ENCODE measurements at places on chromosomes 2 and 18.

DNA sequence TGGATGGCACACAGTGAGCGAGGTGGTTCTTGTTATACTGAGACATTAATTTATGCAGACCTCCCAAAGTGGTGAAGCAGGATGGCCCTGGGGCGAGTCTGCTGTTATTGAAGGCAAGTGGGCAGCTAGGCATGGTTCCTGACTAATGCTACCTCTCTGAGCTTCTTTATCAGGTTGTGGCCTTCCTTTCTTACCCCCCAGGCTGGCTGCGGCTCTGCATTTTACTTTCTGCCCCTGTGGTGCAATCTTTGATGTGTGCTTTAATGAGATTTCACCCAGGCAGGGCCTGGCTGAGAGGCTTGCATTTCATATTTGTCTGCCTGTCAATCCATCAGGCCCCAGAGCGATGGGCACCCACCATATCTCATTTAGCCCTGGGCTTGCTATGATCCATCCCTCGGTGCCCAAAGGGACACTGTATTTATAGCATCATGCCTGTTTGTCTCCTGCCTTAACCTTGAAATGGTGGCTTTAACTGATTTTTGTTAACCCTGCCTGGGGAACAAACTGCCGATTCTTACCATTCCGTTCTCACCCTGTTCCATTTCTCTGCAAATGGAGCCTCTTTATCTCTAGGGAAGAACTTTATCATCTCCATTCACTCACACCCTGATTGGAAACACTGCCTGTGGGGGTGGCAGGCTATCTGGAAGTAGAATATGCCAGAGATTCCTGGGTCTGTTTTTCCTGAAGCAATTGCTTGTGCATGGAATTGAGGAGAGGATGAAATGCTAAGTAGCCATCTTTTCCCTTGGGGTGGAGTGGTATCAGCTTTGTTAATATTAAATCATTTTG, 316.2 kb upstream of the THSD7B start:
- DNase-seq, result no peak

- no peak for DNase-seq
Observed at GRCh38 chr2:185628985-185629384, 109.6 kb upstream of the FSIP2 start.

GRCh38 chr18:47911877-47912276, 18.6 kb downstream of the SMAD2 start:
- no peak for DNase-seq

GRCh38 chr18:28514699-28515098, 337.8 kb upstream of the CDH2 start:
- DNase-seq, result no peak

- no peak for DNase-seq
Observed at GRCh38 chr18:2091937-2092336, 479.4 kb downstream of the METTL4 start.

DNA sequence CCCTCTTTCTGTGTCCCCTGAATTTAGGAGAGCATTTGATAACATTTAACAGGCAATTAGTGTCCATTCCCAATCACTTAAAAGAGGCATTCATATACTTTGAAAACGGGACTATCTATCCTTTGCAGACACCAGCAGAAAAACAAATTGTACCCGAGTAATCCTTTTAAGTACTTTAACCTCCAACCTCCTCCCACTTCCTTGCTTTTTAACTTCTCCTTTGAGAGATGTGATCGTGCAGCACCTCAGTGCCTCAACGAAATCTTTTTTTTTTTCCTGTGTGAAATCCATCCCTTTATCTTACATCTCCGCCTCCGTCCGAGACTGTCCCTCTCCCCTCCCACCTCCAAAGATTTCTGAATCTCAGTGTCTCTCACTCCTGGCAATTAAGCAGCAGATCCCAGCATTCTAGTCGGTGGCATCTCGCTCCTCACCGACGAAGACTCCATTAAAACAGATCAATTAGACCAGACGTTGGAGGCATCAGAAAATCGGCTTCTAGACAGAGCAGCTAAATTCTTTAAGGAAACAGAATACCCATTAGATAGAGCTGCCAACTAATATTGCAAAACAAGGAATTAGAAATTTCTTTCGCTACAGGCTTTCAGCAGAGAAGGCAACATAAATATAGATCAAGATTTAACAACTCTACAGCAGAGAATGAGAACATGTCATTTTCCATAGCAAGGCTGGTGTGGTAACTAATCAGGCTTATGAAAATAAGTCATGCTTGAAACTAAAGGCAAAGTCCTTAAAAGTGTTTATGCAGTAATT, 1.9 kb upstream of the TMEFF2 start:
- DNase-seq, result no peak

- no peak for DNase-seq
Observed at GRCh38 chr2:1964659-1965058, 220.3 kb upstream of the PXDN start.

- peak; percentile 64 for DNase-seq
Observed at GRCh38 chr2:53787614-53788289, 908 bp downstream of the ERLEC1 start.

GRCh38 chr18:13438507-13439056, 220.0 kb downstream of the LDLRAD4 start:
- no peak for DNase-seq

DNA sequence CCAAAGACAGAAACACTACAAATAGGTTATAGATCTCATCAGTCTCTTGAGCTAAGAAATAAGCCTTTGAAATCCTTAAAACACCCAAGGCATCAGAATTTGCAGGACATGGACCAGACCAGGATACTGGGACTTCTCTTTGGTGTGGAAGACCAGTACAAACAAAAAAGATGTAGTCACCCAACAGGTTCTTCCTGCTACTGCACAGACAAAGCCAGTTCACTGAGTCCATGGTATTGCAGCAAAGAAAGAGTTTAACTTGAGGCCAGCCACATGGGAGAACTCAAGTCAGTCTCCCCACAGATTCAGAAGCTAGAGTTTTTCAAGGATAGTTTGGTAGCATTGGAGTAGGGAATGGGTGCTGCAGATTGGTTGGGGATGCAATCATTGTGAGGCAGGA, 169.6 kb upstream of the NDUFV2 start:
- DNase-seq, result no peak

GRCh38 chr2:190452433-190452832, 44.3 kb downstream of the MFSD6 start:
- DNase-seq, result peak; percentile 12

DNA sequence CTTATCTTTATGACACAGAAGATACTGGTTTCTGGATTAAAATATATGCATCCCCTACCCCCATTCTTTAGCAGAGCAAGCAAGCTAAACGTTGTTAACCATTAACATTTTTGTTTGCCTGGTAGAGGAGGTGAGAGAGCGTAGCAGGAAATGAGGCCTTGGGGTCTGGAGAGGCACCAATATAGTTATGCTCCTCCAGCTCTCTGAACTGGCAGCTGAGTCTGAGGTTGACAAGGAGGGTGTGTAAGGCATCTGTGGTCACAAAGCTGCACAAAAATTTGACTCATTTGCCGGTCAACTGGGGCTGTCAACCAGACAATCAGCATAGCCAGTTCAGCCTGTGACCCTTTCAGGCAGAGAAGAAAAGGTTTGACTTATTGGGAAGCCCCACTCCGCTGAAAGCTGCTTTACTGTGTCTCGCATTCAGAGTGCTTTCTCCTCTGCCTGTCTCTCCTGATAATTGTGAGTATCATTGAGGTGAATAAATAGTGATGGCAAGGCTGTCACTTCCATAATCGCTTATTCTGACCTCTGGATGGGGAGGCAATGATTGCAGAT, 647.5 kb upstream of the SETBP1 start:
- DNase-seq, result no peak

- DNase-seq, result no peak
Observed at GRCh38 chr2:158239271-158239670, 137.6 kb downstream of the UPP2 start.

- no peak for DNase-seq
Observed at GRCh38 chr2:240503375-240503774, 54.4 kb downstream of the ANKMY1 start.

DNA sequence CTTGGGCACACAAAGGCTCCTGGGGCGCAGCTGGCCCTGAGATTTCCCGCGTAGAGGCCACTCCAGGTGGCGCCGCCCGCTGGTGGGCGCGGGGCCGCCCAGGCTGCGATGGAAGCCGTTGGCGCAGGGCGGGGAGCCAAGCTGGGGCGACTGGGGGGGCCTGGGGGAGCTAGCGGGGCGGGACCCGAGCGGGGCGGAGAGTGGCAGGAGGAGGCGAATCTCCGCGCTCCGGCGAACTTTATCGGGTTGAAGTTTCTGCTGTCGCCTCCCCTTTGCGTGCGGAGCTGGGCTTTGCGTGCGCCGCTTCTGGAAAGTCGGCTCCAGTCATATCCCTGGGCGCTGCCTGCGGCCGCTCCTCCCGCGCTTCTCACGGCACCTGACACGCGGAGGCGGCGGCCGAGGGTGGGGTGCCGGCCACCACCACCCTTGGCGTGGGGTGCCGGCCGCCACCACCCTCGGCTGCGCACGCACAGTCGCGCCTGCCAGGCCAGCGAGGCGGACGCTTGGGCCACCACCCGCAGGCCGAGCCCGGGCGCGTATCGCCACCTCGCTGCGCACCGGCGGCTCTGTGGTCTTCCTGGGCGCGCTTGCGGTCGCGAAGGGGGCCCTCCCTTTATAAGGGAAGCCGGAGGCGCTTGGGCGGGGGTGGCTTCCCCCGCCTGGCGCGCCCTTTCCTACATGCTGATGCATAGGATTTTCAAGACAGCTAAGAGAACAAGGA, 919 bp upstream of the CYP1B1 start:
- peak; percentile 98 for DNase-seq

GRCh38 chr18:10168477-10168876, 254.7 kb downstream of the VAPA start:
- DNase-seq, result no peak

DNA sequence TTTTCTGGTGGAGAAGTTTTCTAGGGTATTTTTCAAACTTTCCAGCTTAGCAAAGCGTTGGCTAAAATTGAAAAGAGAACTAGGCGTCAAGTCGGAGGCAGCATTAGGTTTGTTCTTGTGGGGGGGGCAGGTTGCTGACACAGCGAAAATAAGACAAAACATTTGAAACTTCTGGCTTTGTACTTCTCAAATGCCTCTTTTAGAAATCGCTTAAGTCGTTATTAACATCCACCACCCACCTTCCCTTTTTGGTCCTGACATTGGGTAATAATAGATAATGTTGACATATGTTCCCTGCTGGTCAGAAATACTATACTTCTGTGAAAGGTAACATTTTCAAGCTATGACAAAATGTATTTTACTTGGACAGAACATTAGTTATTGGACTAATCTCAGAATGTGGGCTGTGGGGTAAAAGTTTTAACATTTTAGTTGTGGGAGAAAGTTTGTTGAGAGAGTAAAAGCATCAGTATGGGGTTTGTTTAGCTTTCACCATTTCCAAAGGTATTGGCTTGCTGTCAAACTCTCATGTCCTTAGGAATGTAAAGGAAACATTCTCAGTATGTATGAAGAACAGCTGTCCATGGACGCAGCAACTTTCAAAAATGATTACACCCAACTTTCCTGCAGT, 88.1 kb upstream of the ZEB2 start:
- DNase-seq, result peak; percentile 96

DNA sequence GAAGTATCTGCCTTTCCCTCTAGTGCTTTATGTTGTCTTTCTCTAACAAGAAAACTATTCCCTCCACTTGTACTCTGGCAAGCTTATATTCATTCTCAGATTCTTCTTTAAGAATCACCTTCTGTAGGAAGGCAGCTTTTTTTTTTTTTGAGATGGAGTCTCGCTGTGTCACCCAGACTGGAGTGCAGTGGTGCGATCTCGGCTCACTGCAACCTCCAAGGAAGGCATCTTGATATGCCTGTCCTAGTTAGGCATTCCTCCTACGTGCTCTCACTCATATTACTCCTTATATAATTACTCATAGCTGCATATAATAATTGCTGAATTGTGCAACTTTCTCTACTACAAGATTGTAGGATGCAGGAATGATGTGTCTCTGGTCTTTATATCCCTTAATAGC, 15.8 kb downstream of the NDUFS1 start:
- no peak for DNase-seq

DNA sequence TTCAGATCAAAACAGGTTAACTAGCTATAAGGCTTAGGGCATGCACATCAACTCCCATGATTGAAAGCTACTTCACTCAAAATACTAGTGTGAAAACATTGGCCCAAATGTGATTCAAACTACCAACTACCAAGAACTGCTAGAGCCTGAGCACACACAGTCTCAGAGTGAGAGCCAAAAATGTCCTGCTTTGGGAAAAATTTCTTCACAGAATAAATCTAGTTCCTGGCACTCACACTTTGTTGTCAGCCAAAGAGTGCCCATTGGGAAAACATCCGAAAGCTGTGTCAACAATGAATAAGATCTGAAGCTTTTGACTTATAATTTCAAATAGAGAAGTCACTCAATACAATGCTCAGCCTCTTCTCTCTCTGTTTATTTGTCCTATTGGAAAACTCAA, 182.7 kb downstream of the LRATD1 start:
- no peak for DNase-seq

DNA sequence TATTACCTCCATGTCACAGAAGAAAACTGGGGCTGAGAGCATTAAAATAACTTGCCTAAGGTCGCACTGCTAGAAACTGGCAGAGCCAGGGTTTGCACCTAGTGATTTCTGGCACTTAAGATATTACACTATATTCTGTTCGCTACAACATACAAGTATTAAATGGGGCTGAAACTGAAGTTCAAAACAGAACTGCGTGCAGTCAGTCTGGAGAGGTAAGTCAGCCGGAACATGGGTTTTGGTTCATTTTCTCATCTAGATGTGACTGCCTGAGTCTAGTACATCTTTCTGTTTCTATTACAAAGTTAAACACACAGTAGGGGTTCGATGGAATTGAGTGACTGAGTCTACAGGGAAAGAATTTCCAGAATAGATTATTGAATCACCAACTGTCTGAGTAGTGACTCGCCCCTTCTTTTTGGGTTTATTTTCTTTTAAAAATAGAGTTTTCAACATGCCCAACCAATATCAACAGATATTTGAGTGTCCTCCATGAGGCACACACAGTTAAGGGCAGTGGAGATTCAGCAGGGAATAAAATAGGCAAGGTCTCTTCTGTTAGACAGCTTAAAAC, 150.8 kb downstream of the RNF152 start:
- DNase-seq, result peak; percentile 0

GRCh38 chr18:35143622-35144596, 96.9 kb upstream of the ZNF397 start:
- peak; percentile 45 for DNase-seq

- DNase-seq, result no peak
Observed at GRCh38 chr18:8801263-8801901, 96.0 kb downstream of the MTCL1 start.
